Kidney (tissue), 22 donors: ENCODE measurements at places on chromosomes 2 and 18. TPM values are rescaled to one million over a fixed set of nuclear protein-coding genes. Genes with fewer than 3 reads are reported as not detected.

DNA sequence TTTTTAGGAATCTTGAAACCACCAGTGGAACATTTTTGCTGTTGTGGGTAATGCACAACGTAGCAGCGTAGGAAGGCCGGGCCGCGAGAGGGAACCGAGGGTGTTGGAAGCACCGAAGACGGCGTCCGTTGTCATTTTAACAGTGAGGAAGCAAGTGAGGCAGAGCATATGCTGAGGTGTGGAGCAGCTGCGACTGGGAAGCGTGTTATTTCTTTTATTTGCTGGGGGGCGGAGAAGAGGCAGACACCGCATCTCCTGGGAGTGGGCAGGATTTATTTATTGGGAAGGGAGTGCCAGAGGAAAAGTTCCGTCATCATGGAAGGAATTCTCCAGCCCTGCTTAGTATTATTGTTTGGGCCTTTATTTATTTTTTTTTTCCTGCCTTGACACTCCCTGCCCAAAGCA, 232.8 kb downstream of the KLHL29 start:
- no peaks in the 10 kb centered on the region for H3K4me1 ChIP-seq
- H3K27ac ChIP-seq: no peak overlapping the region
- DNase-seq: peak; percentile 75
- no peaks in the 10 kb centered on the region for H3K27me3 ChIP-seq
- H3K36me3 ChIP-seq: no peaks in the 10 kb centered on the region

- peak; percentile 9 for DNase-seq
- H3K27ac ChIP-seq: no peak overlapping the region
- H3K27me3 ChIP-seq: no peaks in the 10 kb centered on the region
- H3K4me3 ChIP-seq: no peak overlapping the region
Observed at GRCh38 chr2:223316342-223316741, 264.4 kb downstream of the KCNE4 start.

The HOXD13 gene
- total RNA-seq: not detected

- H3K27ac ChIP-seq: no peak overlapping the region
- H3K4me1 ChIP-seq: no peaks in the 10 kb centered on the region
- no peak overlapping the region for H3K4me3 ChIP-seq
- no peaks in the 10 kb centered on the region for H3K27me3 ChIP-seq
- H3K36me3 ChIP-seq: no peaks in the 10 kb centered on the region
Observed at GRCh38 chr18:51943281-51943680, 396.7 kb upstream of the DCC start.

- H3K4me3 ChIP-seq: no peak overlapping the region
- H3K27ac ChIP-seq: no peak overlapping the region
- no peaks in the 10 kb centered on the region for H3K4me1 ChIP-seq
- H3K27me3 ChIP-seq: no peaks in the 10 kb centered on the region
- no peak for DNase-seq
- H3K36me3 ChIP-seq: no peaks in the 10 kb centered on the region
Observed at GRCh38 chr2:182694189-182694588, 21.9 kb upstream of the DNAJC10 start.

- peaks cover 22% of the 10 kb centered on the region for H3K4me1 ChIP-seq
- DNase-seq: peak; percentile 51
- H3K4me3 ChIP-seq: peak overlapping the region; percentile 41
- peak overlapping the region; percentile 84 for H3K27ac ChIP-seq
- no peaks in the 10 kb centered on the region for H3K36me3 ChIP-seq
- H3K27me3 ChIP-seq: no peaks in the 10 kb centered on the region
Observed at GRCh38 chr18:63238693-63239075, 80.9 kb downstream of the BCL2 start.

DNA sequence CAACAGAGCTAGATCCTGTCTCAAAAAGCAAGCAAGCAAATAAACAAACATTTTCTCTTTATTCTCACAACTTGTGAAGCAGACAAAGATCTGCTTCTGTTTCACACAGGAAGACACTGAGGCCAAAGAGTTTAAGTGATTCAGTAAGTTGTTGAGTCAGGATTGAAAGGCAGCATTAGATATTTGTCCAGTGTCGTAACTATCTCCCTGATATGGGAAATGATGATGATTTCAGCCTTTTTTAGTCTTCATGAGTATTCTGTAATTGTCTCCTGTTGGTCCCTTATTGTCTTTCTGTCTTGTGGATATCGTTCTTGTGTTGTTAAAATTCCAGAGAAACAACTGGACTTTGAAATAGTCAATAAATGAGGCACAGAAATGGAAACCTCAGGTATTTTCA, 59.6 kb downstream of the GATA6 start:
- H3K36me3 ChIP-seq: no peaks in the 10 kb centered on the region
- no peak overlapping the region for H3K4me3 ChIP-seq
- no peak for DNase-seq
- no peak overlapping the region for H3K27ac ChIP-seq

DNA sequence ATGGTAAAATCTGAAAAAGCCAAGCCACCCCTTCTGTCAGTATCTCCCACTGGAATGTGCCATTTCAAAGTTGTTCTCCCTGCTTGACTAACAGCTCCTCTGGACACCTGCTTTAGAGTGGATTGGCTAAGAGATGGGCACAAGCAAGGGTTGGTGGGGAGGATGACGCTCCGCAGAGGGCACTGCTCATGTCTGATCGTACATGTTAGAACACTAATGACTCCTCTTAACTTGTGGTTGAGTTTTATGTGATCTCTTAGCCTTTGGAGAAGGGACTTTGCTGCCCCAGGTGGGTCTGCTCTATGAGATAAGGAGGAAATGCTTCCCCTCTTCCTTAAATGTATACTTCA, 8.2 kb upstream of the KIAA2012 start:
- no peaks in the 10 kb centered on the region for H3K4me1 ChIP-seq
- H3K4me3 ChIP-seq: no peak overlapping the region
- no peaks in the 10 kb centered on the region for H3K27me3 ChIP-seq
- no peak overlapping the region for H3K27ac ChIP-seq

The CCDC178 gene
- total RNA-seq: 3.7 TPM

DNA sequence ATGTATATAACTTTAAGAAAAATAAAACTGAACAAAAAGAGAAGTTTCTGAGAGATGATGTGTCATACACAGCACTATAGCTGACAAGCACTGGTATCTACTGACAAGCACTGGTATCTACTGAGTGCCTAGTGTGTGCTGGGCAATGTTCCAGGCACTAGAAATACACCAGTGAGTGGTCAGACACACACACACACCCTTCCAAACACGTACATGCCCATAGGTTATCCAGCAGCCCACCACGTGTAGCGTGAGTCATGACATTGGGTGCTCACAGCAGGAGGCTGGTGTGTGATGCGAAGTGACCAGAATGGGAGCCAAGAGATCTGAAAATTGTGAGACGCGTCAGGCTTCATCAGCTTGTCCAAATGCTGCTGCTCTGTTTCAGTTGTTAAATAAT, 12.2 kb upstream of the GNAL start:
- no peak for DNase-seq
- H3K27me3 ChIP-seq: no peaks in the 10 kb centered on the region
- H3K4me1 ChIP-seq: no peaks in the 10 kb centered on the region
- H3K36me3 ChIP-seq: no peaks in the 10 kb centered on the region
- no peak overlapping the region for H3K27ac ChIP-seq

GRCh38 chr2:197558393-197558792, 42.5 kb downstream of the MOB4 start:
- no peaks in the 10 kb centered on the region for H3K36me3 ChIP-seq
- no peaks in the 10 kb centered on the region for H3K27me3 ChIP-seq
- H3K4me1 ChIP-seq: no peaks in the 10 kb centered on the region
- no peak overlapping the region for H3K4me3 ChIP-seq
- DNase-seq: no peak

GRCh38 chr2:179555691-179556283, 291.2 kb upstream of the SESTD1 start:
- no peaks in the 10 kb centered on the region for H3K27me3 ChIP-seq
- peaks cover 3% of the 10 kb centered on the region for H3K4me1 ChIP-seq
- H3K27ac ChIP-seq: no peak overlapping the region
- no peak for DNase-seq

The MARCO gene
- total RNA-seq: 4.6 TPM

DNA sequence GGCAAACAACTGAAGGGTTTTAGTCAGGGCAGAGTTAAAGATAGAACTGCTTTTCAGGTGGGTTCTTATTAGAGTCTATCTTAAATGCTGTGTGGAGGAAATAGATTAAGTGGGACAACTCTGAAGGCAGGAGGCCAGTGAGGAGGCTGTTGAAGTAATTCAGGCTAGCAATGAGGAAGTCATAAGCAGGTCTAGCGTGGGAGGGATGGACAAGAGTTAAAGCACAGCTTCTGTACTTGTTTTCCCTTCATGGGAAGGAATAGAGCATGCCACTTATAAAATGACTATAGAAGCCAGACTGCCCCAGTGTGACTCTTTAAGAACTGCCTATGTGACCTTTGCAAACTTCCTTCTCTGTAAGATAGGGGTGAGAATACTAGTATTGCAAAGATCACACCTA, 202.0 kb upstream of the LRRTM1 start:
- no peaks in the 10 kb centered on the region for H3K27me3 ChIP-seq

GRCh38 chr2:239194731-239195317, 206.0 kb downstream of the HDAC4 start:
- H3K27ac ChIP-seq: no peak overlapping the region
- H3K4me1 ChIP-seq: no peaks in the 10 kb centered on the region
- no peak overlapping the region for H3K4me3 ChIP-seq
- peak; percentile 35 for DNase-seq
- no peaks in the 10 kb centered on the region for H3K27me3 ChIP-seq

DNA sequence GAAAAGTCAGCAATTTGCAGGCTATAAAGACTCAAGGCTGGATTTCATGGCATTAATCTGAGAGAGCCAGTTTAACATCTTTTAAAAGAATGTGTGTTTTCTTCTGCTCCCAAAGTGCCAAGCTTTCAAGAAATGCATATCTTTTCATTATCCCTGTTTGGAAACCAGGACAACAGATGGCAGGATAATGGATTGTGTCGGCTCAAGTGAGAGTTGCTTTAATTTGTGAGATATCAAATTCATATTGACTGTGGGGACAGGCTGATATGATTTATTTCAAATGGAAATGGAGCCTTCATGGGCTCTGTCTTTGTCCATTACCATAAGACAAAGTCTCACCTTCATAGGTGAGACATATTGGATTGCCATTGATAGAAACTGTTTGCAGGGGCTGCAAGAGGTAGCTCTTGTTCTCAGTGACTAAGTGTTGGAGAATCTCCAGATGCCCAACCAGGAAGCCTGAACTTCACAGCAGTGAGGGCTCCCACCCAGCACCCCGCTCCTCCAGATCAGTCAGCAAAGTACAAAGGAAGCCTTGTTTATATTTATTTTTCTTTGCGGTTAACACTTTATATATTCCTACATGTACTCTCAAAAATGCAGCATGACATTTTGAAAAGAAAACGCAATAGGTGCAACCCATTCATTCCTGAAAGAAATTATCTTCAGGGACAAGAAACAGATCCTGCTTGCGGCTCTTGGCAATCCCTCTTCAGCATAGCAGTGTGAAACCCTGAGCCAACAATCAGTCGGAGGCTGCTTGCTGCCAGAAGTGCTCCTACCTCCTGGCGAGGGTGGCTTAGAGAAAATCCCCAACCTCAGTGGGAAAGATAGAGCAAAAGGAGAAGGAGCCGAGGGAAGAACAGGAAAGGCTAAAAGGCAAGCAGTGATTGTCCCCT, 65.8 kb upstream of the ATL2 start:
- H3K27me3 ChIP-seq: no peaks in the 10 kb centered on the region
- no peak for DNase-seq
- H3K4me3 ChIP-seq: no peak overlapping the region
- no peaks in the 10 kb centered on the region for H3K36me3 ChIP-seq
- no peak overlapping the region for H3K27ac ChIP-seq
- H3K4me1 ChIP-seq: no peaks in the 10 kb centered on the region

- DNase-seq: no peak
- H3K4me3 ChIP-seq: no peak overlapping the region
Observed at GRCh38 chr2:169468841-169469240, 10.5 kb upstream of the BBS5 start.

- H3K27ac ChIP-seq: no peak overlapping the region
- H3K27me3 ChIP-seq: no peaks in the 10 kb centered on the region
- peaks cover 15% of the 10 kb centered on the region for H3K4me1 ChIP-seq
- H3K36me3 ChIP-seq: peaks cover 7% of the 10 kb centered on the region
Observed at GRCh38 chr2:66569974-66570373, 135.0 kb downstream of the MEIS1 start.

The ANKRD53 gene
- total RNA-seq: 1.3 TPM

- H3K27me3 ChIP-seq: no peaks in the 10 kb centered on the region
- DNase-seq: no peak
- H3K36me3 ChIP-seq: no peaks in the 10 kb centered on the region
Observed at GRCh38 chr2:82007071-82007664, 1702.6 kb upstream of the LRRTM1 start.

The PSMA8 gene
- total RNA-seq: not detected

- no peaks in the 10 kb centered on the region for H3K4me1 ChIP-seq
- H3K27ac ChIP-seq: no peak overlapping the region
- no peak for DNase-seq
- H3K36me3 ChIP-seq: no peaks in the 10 kb centered on the region
Observed at GRCh38 chr2:78431241-78431640, 594.3 kb upstream of the REG3G start.

DNA sequence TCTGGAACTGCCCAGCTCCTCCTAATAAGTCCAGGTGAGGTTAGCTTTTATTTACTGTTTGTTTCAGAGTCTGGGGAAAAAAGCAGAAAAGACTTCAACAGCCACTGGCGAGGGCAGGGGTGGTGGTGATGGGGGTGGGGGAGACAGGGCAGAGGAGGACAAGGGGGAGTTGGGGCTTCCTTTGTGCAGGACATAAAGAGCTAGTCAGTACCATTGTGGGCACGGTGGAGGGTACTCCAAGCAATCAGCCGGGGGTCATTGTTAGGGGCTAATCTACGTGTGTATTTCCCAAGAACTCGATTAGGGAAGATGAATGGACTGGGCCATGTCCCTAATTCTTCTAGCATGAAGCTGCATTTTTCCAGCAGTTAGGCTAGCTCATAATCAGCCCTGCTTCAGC, 2.8 kb upstream of the RAX start:
- H3K27me3 ChIP-seq: peaks cover 67% of the 10 kb centered on the region
- H3K36me3 ChIP-seq: no peaks in the 10 kb centered on the region
- DNase-seq: no peak
- H3K4me1 ChIP-seq: peaks cover 2% of the 10 kb centered on the region
- H3K4me3 ChIP-seq: no peak overlapping the region

GRCh38 chr2:154707994-154708575, 9.6 kb downstream of the KCNJ3 start:
- H3K27ac ChIP-seq: no peak overlapping the region
- H3K36me3 ChIP-seq: no peaks in the 10 kb centered on the region
- H3K4me1 ChIP-seq: peaks cover 4% of the 10 kb centered on the region
- no peaks in the 10 kb centered on the region for H3K27me3 ChIP-seq
- no peak for DNase-seq

The NBEAL1 gene
- 39.3 TPM for total RNA-seq

DNA sequence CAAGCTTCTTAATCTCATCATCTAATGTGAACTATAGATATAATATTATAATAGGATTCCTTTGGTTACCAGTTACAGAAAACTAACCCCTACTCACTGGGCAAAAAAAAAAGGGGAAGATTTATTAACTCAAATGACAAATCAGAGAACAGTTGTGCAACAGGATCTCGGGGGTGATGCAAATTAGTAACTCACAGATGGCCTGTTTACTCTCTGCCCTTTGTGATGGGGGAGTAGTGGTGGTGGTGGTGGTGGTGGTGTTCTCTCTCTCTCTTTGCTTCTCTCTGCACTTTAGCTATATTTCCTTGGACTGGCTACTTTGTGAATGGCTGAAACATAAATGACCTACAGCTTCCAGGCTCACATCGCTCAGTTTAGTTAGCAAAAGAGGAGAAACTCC, 59.0 kb downstream of the TMEM247 start:
- H3K27ac ChIP-seq: no peak overlapping the region
- no peak for DNase-seq
- peaks cover 4% of the 10 kb centered on the region for H3K4me1 ChIP-seq

GRCh38 chr2:10350761-10351160, 48.1 kb downstream of the HPCAL1 start:
- DNase-seq: no peak
- H3K4me3 ChIP-seq: no peak overlapping the region
- no peak overlapping the region for H3K27ac ChIP-seq
- peaks cover 24% of the 10 kb centered on the region for H3K4me1 ChIP-seq
- H3K27me3 ChIP-seq: no peaks in the 10 kb centered on the region
